ENCODE measurements at places on chromosomes 1 and 21. TPM values are rescaled to one million over a fixed set of nuclear protein-coding genes. Genes with fewer than 3 reads are reported as not detected.

DNA sequence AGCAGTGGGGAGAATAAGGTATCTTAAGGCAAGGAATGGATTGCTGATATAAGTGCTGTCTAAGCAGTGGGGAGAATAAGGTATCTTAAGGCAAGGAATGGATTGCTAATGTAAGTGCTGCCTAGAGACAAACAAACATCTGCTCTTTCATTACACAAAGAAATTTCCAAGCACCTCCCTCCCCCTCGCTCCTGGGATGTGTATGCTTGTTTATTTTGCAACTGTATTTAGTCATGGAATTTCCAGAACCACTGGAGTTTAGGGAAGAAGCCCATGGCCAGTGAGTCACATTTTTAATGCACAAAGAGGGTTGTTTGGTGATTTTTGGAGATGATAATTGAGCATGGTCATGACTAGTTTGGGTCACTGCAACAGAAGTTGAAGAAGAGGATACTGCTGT is 21.5 kb downstream of the PDPN start:
- DNase-seq: peak; percentile 91

GRCh38 chr1:1191734-1192133 is 14.7 kb downstream of the TNFRSF18 start:
- no peak for DNase-seq

- no peak for DNase-seq
Measured at GRCh38 chr1:2291577-2291976, 63.5 kb downstream of the SKI start.

GRCh38 chr21:42461881-42462877 is 33.8 kb downstream of the RSPH1 start:
- no peak for DNase-seq

GRCh38 chr1:221117133-221117532 is 237.9 kb downstream of the HLX start:
- no peak for DNase-seq

GRCh38 chr1:183023601-183024316 is 539 bp downstream of the LAMC1 start:
- DNase-seq: no peak

Gene CLCA1
- not detected for polyA plus RNA-seq

Gene MIB2
- polyA plus RNA-seq: 23.1 TPM

GRCh38 chr1:89833183-89834082 is 12.6 kb downstream of the LRRC8D start:
- DNase-seq: no peak

DNA sequence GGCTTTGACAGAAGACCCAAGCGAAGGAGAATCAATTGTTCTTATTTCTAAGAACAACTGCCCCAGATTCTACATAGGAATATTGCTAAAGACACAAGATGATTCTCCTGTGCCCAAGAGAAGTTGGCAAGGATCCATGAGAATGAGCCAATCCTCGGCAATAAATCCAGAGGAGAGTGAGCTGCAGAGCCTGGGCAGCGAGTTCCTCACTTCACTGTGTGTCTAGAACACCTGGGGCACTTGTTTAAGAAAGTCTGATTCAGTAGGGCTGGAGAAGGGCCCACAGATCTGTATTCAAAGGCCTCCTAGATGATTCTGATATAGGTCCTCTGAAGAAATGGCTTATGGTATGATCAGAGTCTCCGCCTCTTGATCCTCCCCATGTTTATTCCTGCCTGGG is 31.8 kb downstream of the GADD45A start:
- DNase-seq: no peak

GRCh38 chr1:24157918-24158481 is 15.1 kb upstream of the IL22RA1 start:
- no peak for DNase-seq

GRCh38 chr1:98044071-98044697 is 123.3 kb upstream of the DPYD start:
- no peak for DNase-seq

DNA sequence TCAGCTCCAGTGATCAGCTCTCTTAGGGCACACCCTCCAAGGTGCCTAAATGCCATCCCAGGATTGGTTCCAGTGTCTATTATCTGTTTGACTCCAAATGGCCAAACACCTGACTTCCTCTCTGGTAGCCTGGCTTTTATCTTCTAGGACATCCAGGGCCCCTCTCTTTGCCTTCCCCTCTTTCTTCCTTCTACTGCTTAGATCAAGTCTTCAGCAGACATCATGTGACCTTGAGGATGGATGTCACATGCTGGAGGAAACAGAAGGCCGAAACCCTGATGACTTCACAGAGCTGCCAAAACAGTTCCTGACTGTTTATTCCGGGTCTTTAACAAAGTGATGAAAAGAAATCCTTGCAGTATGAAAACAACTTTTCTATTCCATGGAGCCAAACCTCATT is 24.4 kb upstream of the WDR26 start:
- DNase-seq: no peak

DNA sequence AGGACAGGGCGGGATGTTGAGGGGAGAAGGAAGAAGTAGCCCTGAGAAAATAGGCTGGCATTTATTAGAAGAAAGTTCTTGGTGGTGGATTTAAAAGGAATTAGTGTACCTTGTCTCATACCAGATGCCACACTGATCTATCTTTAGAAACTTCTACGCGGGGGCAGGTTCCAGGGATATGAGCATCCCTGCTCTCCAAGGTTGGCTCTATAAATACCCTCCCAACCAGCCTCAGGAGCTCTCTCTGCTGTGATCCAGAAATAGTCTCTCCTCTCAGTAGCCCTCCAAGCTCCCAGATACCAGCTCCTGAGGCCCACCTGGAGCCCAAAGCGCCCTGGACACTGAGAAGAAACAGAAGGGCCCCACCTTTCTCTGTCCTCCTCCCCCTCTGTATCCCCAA is 128.3 kb upstream of the TNR start:
- no peak for DNase-seq

GRCh38 chr1:219434923-219435297 is 178.0 kb downstream of the ZC3H11B start:
- DNase-seq: no peak

All from BJ (cell line).